ENCODE measurements at places on chromosomes 3 and 15.

- no peak for DNase-seq
Observed at GRCh38 chr3:165389653-165390052, 193.5 kb upstream of the SLITRK3 start.

- DNase-seq, result no peak
Observed at GRCh38 chr15:44694416-44694815, 16.7 kb downstream of the PATL2 start.

DNA sequence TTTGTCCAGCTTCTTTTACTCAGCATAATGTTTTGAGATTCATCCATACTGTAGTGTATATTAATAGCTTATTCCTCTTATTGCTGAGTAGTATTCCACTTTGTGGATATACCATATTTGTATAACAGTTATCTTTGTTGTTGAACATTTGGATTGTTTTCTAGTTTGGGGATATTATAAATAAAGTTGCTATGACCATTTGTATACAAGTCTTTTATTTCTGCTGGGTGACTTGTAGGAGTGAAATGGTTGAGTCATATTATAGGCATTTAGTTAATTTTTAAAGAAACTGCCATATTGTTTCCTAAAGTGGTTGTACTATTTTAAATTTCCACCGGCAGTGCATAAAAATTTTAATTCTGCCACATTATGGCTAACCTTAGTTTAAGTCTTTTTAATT is 53.4 kb downstream of the RPL39L start:
- DNase-seq, result no peak

DNA sequence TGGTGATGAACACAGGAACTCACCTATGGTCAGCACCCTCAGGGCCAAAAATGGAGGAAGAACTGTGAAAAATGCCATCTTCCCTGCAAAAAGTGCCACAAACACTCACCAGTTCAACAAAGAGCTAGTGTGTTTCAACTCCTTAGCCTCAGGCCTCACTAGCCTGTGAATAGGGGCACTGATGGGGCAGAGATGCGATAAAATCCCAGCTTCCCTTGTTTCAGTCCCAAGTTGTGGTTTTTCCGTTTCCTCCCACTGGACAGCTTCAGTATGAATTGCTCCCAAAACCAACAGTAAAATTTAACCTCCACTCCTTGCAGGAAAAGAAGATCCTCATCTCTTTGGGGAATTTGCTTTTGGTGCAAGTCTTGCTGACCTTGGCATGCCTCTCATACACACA is 117.4 kb upstream of the ADAMTS9 start:
- no peak for DNase-seq

- no peak for DNase-seq
Observed at GRCh38 chr3:156635973-156636372, 38.4 kb upstream of the TIPARP start.

DNA sequence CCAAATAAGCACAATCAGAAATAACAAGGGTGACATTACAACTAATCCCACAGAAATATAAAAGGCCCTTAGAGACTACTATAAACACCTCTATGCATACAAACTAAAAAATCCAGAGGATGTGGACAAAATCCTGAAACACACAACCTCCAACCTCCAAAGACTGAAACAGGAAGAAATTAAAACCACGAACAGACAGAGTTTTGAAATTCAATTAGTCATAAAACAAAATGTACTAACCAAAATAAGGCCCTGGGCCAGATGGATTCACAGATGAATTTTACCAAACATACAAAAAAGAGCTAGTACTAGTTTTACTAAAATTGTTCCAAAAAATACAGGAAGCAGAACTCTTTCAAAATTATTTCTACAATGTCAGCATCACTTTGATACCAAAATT is 1043.6 kb downstream of the DIPK2A start:
- no peak for DNase-seq

GRCh38 chr3:37457378-37458065 is 283.1 kb upstream of the LRRFIP2 start:
- no peak for DNase-seq

DNA sequence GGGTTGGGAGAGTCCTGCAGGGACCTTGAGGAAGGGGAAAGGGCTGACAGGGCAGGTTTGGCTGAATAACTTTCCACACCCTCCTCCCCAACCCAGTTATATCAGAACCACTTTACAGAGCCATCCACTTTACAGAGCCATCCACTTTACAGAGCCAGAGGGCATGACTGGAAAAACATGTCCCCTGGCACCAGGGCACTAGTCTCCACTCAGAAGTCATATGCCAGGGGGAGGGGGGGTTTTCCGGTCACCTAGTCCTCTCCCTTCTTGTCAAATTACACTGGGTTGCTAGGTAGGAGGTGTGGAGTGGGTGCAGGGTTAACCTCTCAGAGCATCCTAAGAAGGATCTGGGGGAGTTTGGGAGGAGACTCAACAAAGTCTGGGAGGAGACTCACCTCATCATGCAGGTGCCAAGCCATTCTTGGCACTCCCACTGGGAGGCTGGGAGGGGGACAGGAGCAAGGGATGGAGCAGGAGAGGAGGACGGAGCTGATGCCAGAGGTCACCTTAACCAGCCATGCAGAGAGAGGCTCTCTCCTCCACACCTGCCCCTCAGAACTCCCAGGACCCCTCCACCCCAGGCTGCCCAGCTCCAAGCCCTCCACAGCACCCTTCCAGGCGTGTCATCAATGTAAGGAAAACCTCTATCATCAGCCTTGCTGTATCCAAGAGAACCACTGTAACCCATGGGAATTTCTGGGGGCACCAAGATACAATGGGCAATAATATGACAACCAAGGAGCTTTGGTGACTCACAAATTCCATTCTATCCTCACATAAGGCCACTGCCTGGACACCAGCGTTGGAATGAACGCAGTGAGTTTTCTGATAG is 1.7 kb downstream of the LRRC2 start:
- DNase-seq, result no peak

All from stimulated activated CD4-positive, alpha-beta T cell treated with anti-CD3 and anti-CD28 coated beads, Interleukin-15, amount 100 ng/mL, for 24 hours (primary cell).